ENCODE measurements at places on chromosomes 3 and 15.

DNA sequence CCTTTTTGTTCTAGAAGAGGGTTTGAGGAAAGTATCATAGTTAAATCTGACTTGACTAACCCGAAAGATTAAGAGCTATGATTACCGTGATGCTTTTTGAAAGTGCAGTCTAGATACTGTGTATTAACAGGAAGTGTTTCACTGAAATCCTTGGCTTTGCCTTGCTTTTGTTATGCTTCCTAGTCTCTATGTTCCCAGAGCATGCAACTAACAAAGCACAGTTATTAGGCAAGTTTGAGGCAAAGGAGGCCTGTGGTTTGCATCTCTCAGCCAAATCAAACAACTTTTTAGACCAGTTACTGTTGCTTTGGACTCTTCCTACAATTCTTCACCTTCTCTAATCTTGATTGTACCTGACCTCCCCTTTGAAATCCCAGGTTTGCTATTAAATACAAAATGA is 3.9 kb downstream of the LXN start:
- DNase-seq, result peak; percentile 7

- no peak for DNase-seq
Observed at GRCh38 chr3:101091489-101091888, 98.3 kb upstream of the ABI3BP start.

- DNase-seq, result no peak
Observed at GRCh38 chr15:95451938-95452337, 878.6 kb upstream of the NR2F2 start.

- no peak for DNase-seq
Observed at GRCh38 chr15:26729030-26729429, 43.8 kb downstream of the GABRB3 start.

GRCh38 chr3:186459108-186459467 is 85.1 kb downstream of the CRYGS start:
- DNase-seq, result no peak

DNA sequence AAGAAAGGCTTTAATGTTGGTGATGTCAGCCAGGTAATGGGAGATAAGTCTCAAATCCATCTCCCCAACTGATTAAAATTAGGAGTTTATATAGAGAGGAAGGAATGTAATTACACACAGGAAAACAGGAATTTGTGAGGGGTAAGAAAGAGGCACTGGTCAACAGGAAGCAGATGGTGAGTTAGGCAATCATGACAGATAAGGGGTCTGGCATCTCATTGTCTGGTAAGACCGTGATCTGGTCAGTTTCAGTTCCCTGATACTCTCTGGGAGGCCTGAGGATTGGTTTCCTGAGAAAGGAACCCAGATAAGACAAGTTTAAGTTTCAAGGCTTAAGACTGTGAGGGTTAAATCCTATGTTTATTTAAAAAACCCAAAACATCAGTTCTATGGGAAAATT is 414.7 kb upstream of the ARRDC4 start:
- DNase-seq, result no peak

DNA sequence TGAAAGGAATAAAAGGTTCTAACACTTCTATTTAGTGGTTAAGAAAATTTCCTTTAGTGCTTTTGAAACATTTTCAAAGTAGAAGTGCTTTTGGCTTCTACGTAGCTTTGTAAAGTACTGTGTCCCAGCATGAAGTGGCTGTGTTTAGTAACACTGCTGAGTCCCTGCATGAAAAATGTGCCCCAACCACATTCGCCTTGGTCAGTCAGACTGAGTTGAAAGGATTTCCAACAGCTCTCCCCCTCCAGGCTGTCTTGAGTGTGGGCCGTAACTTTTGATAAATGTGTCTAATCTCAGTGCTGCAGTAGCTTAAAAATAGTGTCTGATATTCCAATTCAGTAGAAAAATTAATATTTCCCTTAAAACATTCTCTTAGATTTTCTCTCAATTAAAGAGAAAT is 115.0 kb downstream of the NR1D2 start:
- DNase-seq, result peak; percentile 74

- no peak for DNase-seq
Observed at GRCh38 chr3:52210550-52211046, 12.6 kb downstream of the ALAS1 start.

All from GM03348 (cell line).